CD4-positive, alpha-beta memory T cell (primary cell): ENCODE measurements at places on chromosomes 5 and 9. TPM values are rescaled to one million over a fixed set of nuclear protein-coding genes. Genes with fewer than 3 reads are reported as not detected.

Gene RIOK2
- 26.8 TPM for polyA plus RNA-seq

Gene CARTPT
- not detected for polyA plus RNA-seq

Gene GNA14
- polyA plus RNA-seq = not detected

Gene KYAT1
- 11.6 TPM for polyA plus RNA-seq

Gene SLC6A19
- not detected for polyA plus RNA-seq

GRCh38 chr5:119355244-119355638, 578 bp upstream of the TNFAIP8 start:
- H3K4me3 ChIP-seq = peak overlapping the region; percentile 51
- H3K4me1 ChIP-seq = peaks cover 93% of the 10 kb centered on the region
- DNase-seq = peak; percentile 28
- H3K36me3 ChIP-seq = no peaks in the 10 kb centered on the region

DNA sequence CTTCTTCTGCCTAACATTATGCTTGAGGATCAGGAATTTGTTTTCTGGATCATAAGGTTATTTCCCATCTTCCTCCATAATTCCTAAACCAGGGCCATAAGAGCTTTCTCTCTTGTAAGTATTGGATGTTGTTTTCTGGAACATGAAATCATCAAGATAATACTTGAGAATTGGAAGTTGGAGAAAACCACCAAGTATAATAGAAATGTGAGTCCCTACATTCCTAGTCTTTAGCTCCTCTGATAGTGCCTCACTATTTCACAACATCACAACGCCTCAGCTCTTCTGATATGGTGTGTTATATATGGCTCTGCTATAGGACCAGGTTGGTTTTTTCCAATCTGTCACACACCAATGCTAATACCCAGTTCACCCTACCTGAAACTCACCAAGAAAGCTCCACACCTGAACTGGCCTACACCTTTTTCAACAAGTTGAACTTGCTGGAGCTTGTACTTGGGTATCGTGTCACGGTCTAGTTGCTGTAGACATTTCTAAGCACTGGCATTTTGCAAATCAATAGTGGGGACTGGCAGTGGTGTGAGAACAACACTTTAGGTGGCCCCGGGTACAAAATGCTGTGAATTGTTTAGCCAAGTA, 141.1 kb downstream of the ACTBL2 start:
- no peaks in the 10 kb centered on the region for H3K36me3 ChIP-seq
- no peaks in the 10 kb centered on the region for H3K27me3 ChIP-seq
- no peaks in the 10 kb centered on the region for H3K4me1 ChIP-seq
- no peak for DNase-seq
- no peak overlapping the region for H3K27ac ChIP-seq

DNA sequence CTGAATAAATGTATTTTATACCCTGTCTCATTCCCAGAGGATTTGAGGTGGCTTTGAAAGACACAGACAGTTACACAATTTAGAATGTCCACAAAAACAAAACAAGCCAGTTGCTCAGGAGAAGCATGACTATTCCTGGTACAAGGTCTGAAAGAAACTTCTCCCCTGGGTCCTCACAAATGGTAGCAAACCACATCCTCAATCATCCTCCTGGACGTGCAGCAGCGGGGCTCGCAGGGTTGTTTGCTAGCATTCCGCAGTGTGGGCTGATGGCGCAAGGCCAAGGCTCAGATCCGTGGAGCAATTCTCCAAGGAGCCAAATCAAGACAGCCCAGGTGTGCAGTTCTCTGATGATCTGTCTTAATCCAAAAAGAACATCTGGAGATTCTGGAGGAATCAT, 210.3 kb downstream of the ACTL7B start:
- no peaks in the 10 kb centered on the region for H3K27me3 ChIP-seq
- H3K4me3 ChIP-seq = no peak overlapping the region
- H3K27ac ChIP-seq = no peak overlapping the region
- no peaks in the 10 kb centered on the region for H3K4me1 ChIP-seq

GRCh38 chr9:7342229-7342628, 457.3 kb downstream of the DMAC1 start:
- H3K27ac ChIP-seq = no peak overlapping the region
- no peak for DNase-seq
- H3K36me3 ChIP-seq = no peaks in the 10 kb centered on the region
- no peaks in the 10 kb centered on the region for H3K4me1 ChIP-seq
- H3K4me3 ChIP-seq = no peak overlapping the region

GRCh38 chr9:75440914-75441313, 352.6 kb downstream of the OSTF1 start:
- H3K27me3 ChIP-seq = no peaks in the 10 kb centered on the region
- DNase-seq = no peak
- no peak overlapping the region for H3K27ac ChIP-seq
- H3K4me1 ChIP-seq = no peaks in the 10 kb centered on the region
- no peaks in the 10 kb centered on the region for H3K36me3 ChIP-seq

GRCh38 chr5:65198456-65199120, 283.1 kb downstream of the ADAMTS6 start:
- no peak overlapping the region for H3K4me3 ChIP-seq
- no peak for DNase-seq
- no peaks in the 10 kb centered on the region for H3K36me3 ChIP-seq
- H3K27ac ChIP-seq = no peak overlapping the region

GRCh38 chr5:89397096-89397495, 514.1 kb upstream of the MEF2C start:
- no peaks in the 10 kb centered on the region for H3K36me3 ChIP-seq
- no peak overlapping the region for H3K27ac ChIP-seq
- H3K4me1 ChIP-seq = no peaks in the 10 kb centered on the region
- H3K27me3 ChIP-seq = no peaks in the 10 kb centered on the region

- no peaks in the 10 kb centered on the region for H3K4me1 ChIP-seq
- H3K4me3 ChIP-seq = no peak overlapping the region
- H3K36me3 ChIP-seq = no peaks in the 10 kb centered on the region
- no peak overlapping the region for H3K27ac ChIP-seq
- no peak for DNase-seq
Measured at GRCh38 chr5:17302604-17303003, 85.2 kb downstream of the BASP1 start.

DNA sequence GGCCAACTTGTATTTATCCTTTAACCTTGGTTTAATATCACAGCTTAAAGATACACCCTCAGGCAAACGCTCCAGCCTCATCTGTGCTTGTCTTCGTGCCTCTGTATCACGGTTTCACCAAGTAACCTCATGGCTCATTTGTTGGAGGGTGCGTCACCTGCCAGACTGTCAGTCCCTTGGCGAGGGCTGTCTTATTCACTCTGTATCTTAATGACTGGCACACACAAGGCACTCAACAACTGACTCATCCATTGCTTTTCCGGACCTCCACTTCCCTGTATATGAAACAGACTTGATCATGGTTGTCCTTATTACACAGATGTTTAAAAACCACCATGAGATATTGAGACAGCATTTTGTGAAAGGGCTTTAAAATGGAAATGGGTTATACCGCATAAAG, 28.0 kb downstream of the LCP2 start:
- peak overlapping the region; percentile 66 for H3K27ac ChIP-seq
- H3K36me3 ChIP-seq = peaks cover 79% of the 10 kb centered on the region
- H3K4me1 ChIP-seq = peaks cover 94% of the 10 kb centered on the region
- H3K4me3 ChIP-seq = no peak overlapping the region
- DNase-seq = no peak

DNA sequence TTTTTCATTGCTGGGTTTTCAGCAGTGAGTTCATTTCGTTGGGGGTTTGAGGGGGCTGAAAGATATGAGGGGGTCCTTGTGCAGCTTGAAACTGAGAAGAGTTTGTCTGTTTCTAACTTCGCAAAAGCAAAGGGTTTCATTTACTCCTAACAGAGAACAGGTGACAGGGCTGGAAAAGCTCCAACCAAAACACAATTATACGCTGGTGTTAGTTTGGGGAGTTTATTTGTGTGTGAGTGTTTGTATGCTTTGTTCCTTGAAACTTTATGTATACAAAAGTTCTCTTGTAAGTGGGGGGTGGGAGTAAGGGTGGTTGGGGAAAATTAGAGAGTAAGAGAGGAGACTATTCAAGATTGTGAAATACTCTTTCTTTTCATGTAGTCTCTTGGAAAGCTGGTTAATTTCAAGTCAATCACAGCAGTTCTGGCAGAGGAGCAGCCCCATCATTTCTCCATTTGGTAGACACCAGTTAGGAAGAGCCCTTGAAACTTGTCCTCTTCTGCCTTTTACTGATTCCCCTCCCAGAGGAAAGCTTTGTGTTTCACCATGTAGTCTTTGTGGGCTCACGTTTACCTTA, 881 bp downstream of the TNFAIP8 start:
- H3K27me3 ChIP-seq = no peaks in the 10 kb centered on the region
- peak overlapping the region; percentile 78 for H3K27ac ChIP-seq
- peak overlapping the region; percentile 55 for H3K4me3 ChIP-seq
- no peaks in the 10 kb centered on the region for H3K36me3 ChIP-seq

- H3K4me3 ChIP-seq = no peak overlapping the region
- H3K4me1 ChIP-seq = no peaks in the 10 kb centered on the region
- H3K27me3 ChIP-seq = peaks cover 3% of the 10 kb centered on the region
- H3K27ac ChIP-seq = no peak overlapping the region
Measured at GRCh38 chr5:135053278-135053677, 19.2 kb upstream of the PITX1 start.

DNA sequence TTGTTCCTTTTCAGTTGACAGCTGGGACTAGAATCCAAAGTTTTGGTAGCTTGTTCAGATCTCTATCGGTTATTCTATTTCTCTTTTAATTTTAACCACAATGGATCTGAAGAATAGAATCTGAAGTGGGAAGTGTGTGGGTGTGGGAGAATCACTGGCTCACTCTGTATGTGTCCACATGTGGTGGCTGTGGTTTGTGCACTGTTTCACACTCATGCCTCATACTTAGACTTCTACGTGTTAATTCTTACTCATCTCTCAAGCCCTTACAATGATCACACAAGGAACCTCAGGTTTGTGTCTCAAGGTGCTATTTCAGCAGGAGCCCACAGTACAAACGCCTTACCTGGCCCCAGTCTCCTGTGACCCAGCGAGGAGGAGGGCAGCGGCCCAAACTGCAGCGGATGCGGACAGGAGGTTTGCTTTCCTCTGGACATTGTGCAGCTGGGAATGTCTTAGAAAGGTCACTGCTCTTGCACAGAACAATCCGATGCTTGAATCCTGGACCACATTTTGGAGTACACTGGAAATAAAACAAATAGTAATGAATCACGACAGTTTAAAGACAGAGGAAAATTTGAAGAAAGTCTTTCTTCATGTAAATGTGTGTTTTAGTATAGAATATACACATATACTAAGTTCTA, 309.1 kb downstream of the ADAMTS6 start:
- no peak for DNase-seq
- no peaks in the 10 kb centered on the region for H3K4me1 ChIP-seq
- no peak overlapping the region for H3K4me3 ChIP-seq
- H3K36me3 ChIP-seq = no peaks in the 10 kb centered on the region
- no peaks in the 10 kb centered on the region for H3K27me3 ChIP-seq

DNA sequence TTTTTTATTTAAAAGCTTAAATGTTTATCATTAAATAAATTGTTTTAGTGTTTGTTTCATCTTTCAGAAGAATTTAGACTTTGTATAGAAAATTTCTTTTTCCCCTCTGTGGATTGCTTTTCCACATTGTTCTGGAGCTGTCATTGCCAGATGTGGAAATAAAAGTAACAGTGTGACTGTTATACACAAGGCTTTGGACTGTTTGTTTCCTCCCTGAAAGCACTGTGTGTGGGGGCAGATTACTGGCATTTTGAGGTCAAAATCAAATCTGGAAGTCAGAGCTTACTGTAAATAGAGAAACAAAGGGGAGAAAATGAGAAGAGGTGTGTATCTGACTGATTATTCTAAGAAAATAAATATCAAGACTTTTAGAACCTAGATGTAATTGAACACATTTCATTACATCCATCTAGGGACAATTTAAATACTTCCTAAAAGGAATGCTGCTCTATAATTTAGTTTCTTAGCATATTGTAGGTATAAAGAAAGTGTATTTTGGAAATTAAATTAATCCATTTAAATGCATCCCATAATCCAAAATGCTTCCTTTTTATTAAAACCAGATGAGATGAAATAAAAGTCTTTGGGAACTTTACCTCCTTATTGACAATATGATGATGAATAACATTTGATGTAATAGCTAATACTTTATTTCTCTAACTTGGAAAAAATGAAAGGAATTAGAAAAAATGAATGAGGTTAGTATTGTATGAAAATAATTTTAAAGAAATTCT, 51.9 kb downstream of the ERCC6L2 start:
- no peak overlapping the region for H3K4me3 ChIP-seq
- peaks cover 16% of the 10 kb centered on the region for H3K36me3 ChIP-seq
- DNase-seq = no peak
- no peaks in the 10 kb centered on the region for H3K4me1 ChIP-seq
- no peak overlapping the region for H3K27ac ChIP-seq
- H3K27me3 ChIP-seq = no peaks in the 10 kb centered on the region

- no peaks in the 10 kb centered on the region for H3K27me3 ChIP-seq
- H3K27ac ChIP-seq = no peak overlapping the region
- no peak for DNase-seq
- H3K4me3 ChIP-seq = no peak overlapping the region
- H3K36me3 ChIP-seq = no peaks in the 10 kb centered on the region
Measured at GRCh38 chr5:40572937-40573336, 106.8 kb upstream of the PTGER4 start.

- no peaks in the 10 kb centered on the region for H3K36me3 ChIP-seq
- H3K4me3 ChIP-seq = no peak overlapping the region
- no peak for DNase-seq
- H3K27me3 ChIP-seq = no peaks in the 10 kb centered on the region
- peaks cover 8% of the 10 kb centered on the region for H3K4me1 ChIP-seq
- no peak overlapping the region for H3K27ac ChIP-seq
Measured at GRCh38 chr5:60597572-60598320, 102.2 kb downstream of the DEPDC1B start.

- peaks cover 71% of the 10 kb centered on the region for H3K4me1 ChIP-seq
- H3K4me3 ChIP-seq = no peak within 1 kb of the TSS
- no peaks in the 10 kb centered on the region for H3K27me3 ChIP-seq
Measured at GRCh38 chr9:35905912-35906679, at the start of gene HRCT1. HRCT1 (plus strand) TSS chr9:35906202; CDS start chr9:35906288, 86 bp downstream.

DNA sequence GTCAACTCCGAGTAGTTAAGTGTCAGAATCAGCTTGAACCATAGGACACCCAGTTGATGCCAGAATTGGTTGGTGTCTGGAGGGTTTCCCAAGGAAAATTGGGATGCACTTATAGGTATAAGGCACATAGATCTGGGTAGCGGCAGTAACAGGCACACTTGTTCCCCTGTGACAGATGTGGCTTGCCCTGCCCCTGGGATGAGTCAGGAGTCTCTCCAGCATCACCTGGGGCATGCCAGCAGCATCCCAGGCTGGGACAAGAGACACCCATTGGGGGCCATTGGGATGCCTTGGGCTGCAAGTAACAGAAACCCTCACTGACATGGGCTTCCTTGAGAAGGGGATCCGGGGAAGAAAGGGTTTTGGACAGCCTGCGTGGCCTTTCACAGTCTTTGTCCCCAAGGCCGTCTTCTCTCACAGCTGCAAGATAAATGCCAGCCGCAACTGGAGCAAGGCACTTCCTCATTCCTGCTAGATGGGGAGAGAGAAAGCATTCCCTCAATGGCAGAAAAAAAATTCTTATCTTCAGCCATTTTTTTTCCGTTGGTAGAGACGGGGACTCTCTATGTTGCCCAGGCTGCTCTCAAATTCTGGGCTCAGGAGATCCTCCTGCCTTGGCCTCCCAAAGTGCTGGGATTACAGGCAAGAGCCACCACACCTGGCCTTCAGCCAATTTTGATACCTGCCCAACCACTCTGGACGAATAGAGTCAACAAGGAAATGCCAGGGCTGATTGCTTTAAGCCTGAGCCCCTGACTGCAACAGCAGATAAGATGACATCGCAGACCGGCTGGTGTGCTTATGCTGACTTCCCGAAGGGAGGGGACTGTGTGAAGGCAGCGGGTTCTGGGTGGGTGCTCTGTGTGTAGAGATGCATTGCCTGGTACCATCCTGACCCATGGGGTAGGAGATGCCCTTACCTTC, 13.3 kb upstream of the RNF130 start:
- no peaks in the 10 kb centered on the region for H3K36me3 ChIP-seq
- H3K27me3 ChIP-seq = no peaks in the 10 kb centered on the region
- peaks cover 5% of the 10 kb centered on the region for H3K4me1 ChIP-seq
- DNase-seq = no peak
- H3K27ac ChIP-seq = no peak overlapping the region
